ENCODE measurements at places on chromosomes 3 and 15.

GRCh38 chr3:188812198-188812597 is 359.6 kb upstream of the TPRG1 start:
- DNase-seq: no peak

- DNase-seq: no peak
These were observed 59.7 kb upstream of the MBNL1 start for GRCh38 chr3:152209060-152209459.

GRCh38 chr3:147368561-147369221 is 37.7 kb downstream of the ZIC4 start:
- no peak for DNase-seq

DNA sequence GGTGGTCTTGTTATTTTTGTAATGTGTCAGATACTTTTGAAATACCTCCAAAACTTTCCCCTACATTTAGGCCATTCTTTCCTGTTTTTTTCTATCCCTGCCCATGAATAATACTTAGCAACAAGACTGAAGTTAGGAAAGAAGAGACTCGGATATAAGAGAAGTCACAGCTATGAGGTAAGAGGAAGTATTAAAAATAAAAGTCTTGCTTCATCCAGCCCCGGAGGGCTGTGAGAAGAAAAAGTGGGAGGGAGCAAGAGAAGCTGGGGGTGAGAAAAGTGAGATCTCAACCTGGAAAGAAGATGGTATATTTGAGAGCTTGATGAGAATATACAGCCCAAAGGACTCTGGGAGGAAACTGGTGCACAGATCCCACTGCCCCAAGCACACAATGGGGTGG is 213.5 kb upstream of the CDIN1 start:
- no peak for DNase-seq

- DNase-seq: peak; percentile 57
These were observed 16.7 kb upstream of the WNT7A start for GRCh38 chr3:13896473-13897154.
